ENCODE measurements at places on chromosomes 7 and 10.

GRCh38 chr7:121084748-121085336, 96.3 kb downstream of the CPED1 start:
- no peak overlapping the region for H3K27ac ChIP-seq
- H3K4me1 ChIP-seq, result no peaks in the 10 kb centered on the region

DNA sequence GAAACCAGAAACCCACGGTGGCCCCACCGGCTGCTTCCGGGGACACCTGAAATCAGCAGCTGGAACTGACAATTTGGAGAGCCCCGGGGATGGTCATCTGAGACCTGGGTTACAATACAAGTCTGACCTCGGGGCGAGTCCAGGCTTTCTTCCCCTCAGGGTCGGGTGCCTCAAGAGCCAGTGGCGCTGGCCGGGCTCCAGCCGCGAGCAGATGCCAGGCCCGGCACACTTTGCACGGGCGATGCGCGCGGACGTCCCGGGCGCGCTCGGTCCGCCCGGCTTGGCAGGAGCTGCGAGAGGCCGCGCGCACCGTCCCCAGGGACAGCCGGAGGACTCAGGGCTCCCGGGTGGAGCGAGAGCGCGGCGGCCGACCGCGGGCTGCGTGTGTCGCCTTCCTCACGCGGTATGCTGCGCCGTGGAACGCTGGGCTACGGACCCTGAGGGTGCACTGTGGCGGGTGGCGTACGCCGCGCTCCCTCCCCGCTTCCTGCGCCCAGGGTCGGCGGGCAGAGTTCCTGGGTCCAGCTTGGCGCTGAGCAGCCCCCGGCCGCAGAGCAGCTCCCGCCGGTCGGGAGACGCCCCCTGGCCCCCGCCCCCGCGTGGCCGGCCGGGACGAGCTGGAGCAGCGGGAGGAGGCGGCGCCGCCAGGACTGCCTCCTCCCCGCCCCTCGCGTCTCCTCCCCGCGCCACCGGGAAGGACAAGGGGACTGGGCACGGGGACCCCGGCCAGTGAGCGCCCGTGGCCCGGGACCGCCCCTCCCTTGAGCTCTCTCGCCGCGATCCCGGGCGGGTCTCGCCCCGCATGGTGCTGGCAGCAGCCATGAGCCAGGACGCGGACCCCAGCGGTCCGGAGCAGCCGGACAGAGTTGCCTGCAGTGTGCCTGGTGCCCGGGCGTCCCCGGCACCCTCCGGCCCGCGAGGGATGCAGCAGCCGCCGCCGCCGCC, at the start of gene RBM20:
Gene RBM20, plus strand, starts transcription at position 684 of the 945 bp plus-strand sequence. Its CDS starts 119 bp downstream, at position 803.
- H3K27me3 ChIP-seq, result no peaks in the 10 kb centered on the region
- H3K4me3 ChIP-seq, result no peak within 1 kb of the TSS
- no peaks in the 10 kb centered on the region for H3K36me3 ChIP-seq
- H3K4me1 ChIP-seq, result no peaks in the 10 kb centered on the region
- no peak within 1 kb of the TSS for H3K27ac ChIP-seq
- DNase-seq, result no peak

GRCh38 chr7:6228361-6229229, 43.8 kb downstream of the CYTH3 start:
- peaks cover 14% of the 10 kb centered on the region for H3K4me1 ChIP-seq
- no peaks in the 10 kb centered on the region for H3K27me3 ChIP-seq
- no peak overlapping the region for H3K4me3 ChIP-seq
- no peak overlapping the region for H3K27ac ChIP-seq
- peak; percentile 68 for DNase-seq

DNA sequence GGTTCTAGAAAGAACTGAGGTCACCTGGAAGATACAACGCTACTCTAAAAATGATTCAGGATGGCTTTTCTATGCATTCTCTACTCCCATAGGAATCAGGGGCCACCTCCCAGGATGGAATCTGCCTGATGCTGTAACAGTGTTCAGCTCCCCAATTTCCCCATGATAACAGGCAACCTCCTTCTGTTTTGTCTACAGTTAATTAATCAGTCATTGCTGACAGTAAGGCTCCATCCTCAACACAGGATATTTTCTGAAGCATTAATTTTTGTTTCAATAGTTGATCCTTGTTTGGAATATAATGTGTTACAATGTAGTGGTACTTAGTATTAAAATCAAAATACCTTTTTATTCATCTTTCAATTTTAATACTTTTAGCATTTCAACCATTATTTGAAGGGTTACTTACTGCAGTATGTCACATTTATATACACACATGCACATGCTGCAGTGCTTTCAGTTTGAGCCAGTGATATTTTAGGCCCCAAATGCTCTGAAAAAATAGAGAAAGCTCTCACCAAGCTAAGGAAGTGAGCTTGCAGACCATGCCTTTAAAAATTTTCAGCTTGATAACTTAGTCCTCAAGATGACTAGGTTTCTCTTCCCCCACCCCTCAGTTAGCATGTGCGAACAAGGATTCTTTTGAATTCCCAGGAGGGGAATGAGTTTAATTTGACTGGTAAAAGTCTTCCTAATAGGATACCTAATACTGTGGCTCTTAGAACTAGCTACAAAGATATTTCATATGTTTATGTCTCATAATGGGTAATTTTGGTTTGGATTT, 592 bp upstream of the PIK3CG start:
- peak; percentile 84 for DNase-seq
- no peaks in the 10 kb centered on the region for H3K27me3 ChIP-seq
- peaks cover 61% of the 10 kb centered on the region for H3K4me1 ChIP-seq
- peaks cover 4% of the 10 kb centered on the region for H3K36me3 ChIP-seq
